ENCODE measurements at places on chromosomes 2 and 18.

DNA sequence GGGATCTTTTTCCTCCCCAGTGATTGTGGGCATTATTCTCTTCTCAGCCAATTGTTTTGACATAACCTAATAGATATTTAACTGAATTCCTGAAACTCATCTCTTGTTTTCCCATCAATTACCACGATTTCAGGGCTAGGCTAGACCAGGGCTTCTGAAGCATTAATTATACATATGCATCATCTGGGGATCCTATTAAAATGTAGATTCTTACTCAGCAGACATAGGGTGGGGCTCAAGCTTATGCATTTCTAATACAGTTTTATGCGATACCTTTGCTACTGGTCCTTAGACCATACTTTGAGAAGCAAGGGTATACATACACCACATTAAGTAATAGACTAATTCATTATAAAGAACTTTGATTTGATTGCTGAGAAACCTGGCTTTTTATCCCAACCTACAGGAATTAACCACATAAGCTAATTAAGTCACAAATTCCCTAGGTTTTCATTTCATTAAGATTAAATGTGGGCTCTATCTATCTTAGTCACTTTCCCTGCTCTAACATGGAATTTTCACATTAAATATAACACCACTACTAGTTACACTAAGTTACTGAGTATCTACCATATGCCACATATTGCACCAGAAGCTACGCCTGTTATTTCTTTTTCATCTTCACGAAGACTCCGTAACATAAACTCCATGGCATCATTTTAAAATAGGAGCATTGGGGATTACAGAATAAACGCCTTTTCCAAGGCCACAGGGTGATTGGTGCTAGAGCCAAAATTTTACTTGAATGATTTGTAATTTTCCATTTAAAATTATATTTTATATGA is 417.5 kb downstream of the DPP10 start:
- no peak for DNase-seq

DNA sequence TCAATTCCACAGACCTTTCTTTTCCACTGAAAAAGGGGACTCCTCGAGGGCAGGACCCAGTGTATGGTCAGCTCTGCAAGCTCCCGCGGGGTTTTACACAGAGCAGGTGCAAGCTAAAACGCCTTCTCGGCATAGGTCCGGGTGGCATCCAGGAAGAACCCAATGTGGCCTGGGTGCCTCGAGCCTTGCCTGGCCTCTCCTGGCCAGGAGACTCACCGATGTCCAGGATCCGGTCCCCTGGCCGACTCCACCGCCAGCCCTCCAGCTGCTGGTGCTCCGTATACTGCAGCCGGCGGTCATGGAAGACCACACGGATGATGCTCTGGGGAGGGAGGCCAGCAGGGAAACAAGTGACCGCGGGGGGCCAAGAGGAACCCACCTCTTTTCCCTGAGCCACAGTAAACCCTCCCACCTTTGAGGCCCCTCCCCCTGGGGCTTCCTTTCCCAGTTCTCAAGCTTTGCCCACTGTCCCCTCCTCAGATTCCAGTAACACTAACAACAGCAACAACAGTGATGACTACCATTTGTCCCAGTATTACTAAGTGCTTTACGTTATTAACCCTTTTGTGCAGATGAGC is 36.1 kb downstream of the TFCP2L1 start:
- DNase-seq, result no peak

DNA sequence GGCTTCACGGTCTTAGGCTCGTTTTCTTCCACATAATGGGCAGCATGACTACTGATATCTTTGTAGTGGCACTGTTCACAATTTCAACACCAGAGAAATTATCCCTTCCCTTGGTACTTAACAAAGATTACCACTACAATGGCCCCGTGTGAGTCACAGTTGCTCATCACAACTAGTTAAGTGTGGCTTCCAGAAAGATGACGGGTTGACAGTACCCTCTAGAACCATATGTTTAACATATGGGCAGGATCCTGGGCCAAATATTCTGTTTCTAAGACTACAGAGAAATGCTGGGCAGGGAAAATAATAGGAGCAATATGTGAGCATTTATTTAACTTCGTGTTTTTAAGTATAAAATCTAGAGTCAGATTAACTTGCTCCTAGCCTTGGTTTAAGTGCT is 780.1 kb upstream of the LINC00305 start:
- no peak for DNase-seq

- DNase-seq, result no peak
Measured at GRCh38 chr2:12211326-12212175, 465.1 kb downstream of the LPIN1 start.

- no peak for DNase-seq
Measured at GRCh38 chr2:166671801-166672200, 177.8 kb upstream of the SCN7A start.

GRCh38 chr2:167355821-167356220 is 467.5 kb downstream of the XIRP2 start:
- no peak for DNase-seq

GRCh38 chr2:112136096-112136495 is 2.1 kb upstream of the FBLN7 start:
- DNase-seq, result no peak

DNA sequence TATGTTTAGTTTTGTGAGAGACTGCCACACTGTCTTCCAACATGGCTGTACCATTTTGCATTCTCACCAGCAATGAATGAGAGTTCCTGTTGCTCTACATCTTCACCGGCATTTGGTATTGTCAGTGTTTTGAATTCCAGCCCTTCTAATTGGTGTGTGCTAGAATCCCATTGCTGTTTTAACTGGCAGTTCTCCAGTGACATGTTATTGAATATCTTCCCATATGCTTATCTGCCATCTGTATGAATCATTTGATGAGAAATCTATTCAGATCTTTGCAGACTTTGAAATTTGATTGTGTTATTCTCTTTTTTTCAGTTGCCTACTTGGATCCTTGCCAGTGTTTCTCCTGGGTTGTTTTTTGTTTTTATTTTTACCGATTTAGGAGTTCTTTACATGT is 99.0 kb downstream of the SNTG2 start:
- DNase-seq, result no peak
